ENCODE measurements at places on chromosomes 2 and 18. TPM values are rescaled to one million over a fixed set of nuclear protein-coding genes. Genes with fewer than 3 reads are reported as not detected.
A peak's percentile ranks its signal among the peaks of the same experiment; 100 is the strongest.

DNA sequence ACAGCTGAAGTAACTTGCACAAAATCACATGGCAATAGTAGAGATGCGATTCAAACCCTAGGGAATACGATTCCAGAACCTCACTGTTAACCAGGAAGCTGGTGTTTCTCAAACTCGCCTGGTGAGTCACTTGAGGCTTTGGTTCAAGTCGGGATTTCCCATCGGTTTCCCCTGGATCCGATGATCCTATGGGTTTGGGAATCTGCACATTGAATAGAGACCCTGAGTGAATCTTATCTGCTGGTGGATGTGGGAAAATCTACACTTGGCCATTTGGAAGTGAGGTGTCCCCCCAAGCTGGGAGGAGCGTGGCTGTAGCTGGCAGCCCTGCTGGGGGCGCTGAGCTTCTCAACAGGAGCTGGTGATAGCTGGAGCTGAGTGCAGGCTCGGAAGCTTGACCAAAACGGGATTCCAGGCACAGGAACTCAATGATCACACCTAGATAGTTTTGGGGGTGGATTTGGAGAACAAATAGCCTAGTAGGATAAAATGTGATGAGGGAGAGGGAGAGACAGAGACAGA, 135.4 kb downstream of the PRKCE start:
- no peak for DNase-seq

The CNTNAP5 gene
- not detected for total RNA-seq

DNA sequence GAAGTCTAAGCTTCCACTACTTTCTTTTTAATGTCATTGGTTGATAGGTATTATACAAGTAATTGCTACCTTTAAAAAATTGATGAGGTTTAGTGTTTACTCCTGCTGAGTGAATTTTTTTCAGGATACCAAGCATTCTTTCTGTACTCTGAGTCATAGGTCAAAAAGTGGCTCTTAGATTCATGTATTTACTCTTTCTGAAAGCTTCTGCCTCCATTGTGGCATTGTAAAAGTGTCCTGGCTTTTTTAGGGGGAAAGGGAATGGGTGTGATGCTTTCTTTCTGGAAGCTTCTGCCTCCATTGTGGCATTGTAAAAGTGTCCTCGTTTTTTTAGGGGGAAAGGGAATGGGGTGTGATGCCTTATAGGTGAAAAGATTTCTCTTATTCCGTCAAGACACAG, 286.5 kb downstream of the LPIN1 start:
- no peak for DNase-seq

- no peak for DNase-seq
Observed at GRCh38 chr2:15539999-15540398, 21.1 kb downstream of the NBAS start.

GRCh38 chr18:45553723-45554388, 61.4 kb upstream of the SLC14A2 start:
- no peak for DNase-seq

DNA sequence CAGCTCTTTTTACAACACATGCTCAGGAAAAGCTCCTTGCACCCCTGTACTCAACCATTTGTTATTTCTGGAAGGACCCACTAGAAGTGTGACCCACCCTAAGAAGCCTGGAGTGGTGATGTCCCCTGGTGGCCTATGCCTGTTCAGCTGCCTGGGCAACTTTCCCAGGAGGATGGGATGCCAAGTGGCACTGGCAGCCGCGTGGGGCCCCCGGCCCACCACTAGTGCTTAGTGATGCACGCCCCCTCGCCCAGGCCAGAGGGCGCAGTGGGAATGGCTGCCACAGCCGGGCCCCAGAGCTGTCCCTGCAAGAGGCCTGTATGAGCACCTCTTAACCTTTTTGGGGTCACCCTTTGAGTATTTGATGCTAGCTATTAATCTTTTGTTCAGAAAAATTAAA, 18.1 kb downstream of the IMPA2 start:
- no peak for DNase-seq

GRCh38 chr2:17416884-17417391, 101.3 kb downstream of the RAD51AP2 start:
- DNase-seq: no peak

GRCh38 chr2:210442878-210443277, 33.7 kb downstream of the LANCL1 start:
- DNase-seq: no peak

- peak; percentile 75 for DNase-seq
Observed at GRCh38 chr18:24878289-24878688, 417.9 kb downstream of the HRH4 start.

DNA sequence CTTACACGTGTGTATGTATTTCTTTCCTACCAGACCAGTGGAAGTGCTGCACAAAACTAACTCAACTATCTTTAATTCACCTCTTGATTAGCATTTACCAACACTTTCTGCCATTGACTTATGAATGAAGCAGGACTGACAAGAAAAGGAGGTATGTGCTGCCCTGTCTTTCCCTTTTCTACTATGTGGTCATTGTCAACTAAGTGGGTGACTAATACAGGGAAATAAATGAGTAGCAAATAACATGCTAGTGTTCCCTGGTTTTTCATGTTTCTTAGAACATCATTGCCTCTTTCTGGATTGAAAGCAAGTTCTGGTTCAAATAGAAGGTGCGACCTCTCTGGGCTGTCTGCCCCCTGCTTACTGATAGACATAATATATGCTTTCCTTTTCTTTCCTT, 58.0 kb downstream of the LINC00305 start:
- DNase-seq: no peak

DNA sequence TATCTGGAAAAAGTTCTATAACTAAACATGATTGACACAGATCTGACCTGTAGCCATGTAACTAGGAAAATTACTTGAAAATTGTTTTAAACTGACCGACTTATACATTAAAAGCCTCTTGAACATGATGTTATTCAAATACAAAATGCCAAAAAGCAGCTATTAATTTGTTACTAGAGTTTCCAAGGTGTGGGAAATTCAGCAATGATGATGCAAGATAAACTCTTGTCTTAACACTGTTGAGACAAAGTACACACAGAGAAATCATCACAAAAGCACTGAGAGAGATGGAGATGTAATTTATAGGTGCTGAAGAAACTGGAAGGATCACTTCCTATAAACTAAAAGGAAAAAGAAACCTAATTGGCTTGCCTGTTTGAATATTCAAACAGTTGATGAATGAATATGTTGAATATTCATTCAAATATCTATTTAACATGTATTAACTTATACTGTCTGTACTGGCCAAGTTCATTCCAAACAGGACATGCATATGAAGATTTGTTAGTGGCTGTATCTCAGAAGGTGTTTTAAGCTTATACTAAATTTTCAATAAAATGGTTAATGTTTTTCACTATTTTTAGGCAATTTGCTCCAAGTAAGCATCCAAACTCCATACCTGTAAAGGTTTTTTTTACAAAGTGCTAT, 34.6 kb upstream of the WDR75 start:
- DNase-seq: no peak

GRCh38 chr2:160910681-160911080, 249.5 kb upstream of the TANK start:
- peak; percentile 48 for DNase-seq

The ITGA6 gene
- 174 TPM for total RNA-seq

DNA sequence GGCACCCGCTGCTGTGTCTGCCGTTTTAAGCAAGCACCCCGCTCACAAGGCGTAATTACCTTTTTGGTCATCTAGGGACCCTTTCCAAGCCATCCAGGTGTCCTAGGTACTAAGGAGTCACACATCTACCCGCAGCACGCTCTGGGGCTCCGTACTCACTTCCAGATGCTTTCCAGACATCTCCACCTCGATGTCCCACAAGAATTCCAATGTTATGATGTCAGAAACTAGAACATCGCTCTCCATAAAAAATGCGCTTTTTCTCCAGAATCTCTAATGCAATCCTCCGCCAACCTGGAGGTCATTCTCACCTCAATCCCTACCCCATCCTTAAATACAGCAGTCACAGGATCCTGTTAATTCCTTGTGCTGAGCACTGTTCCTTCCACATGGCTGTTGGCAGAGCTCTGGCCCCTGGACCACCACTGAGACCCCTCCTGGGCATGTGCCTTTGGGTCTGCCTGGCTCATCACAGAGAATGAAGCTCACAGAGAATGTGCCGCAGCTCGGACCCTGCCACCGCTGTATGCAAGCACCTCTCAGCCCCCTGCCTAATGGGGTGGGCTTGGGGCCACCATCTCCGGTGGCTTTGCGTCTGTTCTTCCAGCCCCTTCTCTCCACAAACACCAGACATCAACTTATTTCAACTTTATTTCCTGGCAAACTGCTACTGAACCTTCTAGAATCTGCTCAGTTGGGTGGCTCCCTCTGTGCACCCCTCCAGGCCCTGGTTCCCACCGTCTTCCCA, 4.6 kb upstream of the PXDN start:
- no peak for DNase-seq

The ASAP2 gene
- total RNA-seq: 79.2 TPM

All from endothelial cell of umbilical vein (primary cell).